CD4-positive, alpha-beta memory T cell (primary cell): ENCODE measurements at places on chromosomes 7 and 10.

DNA sequence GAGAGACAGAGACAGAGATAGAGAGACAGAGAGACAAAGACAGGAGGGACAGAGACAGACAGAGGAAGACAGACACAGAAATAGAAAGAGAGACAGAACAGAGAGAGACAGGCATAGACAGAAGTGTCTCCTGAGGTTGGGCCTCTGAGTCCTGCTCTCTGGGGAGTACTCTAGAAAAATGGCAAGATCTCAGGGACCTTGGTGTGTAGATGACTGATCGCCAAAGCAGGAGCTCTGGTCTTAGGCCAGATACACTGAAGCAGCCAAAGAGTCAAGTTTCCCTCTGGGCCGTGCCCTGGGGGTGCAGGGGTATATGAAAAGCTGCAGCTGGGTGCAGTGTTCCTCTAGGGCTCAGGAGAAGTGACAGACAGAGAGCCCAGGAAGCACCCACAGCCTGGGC, 176.6 kb upstream of the TNS3 start:
- no peak for DNase-seq

- DNase-seq: no peak
Observed at GRCh38 chr10:103748020-103748419, 107.4 kb downstream of the SH3PXD2A start.

DNA sequence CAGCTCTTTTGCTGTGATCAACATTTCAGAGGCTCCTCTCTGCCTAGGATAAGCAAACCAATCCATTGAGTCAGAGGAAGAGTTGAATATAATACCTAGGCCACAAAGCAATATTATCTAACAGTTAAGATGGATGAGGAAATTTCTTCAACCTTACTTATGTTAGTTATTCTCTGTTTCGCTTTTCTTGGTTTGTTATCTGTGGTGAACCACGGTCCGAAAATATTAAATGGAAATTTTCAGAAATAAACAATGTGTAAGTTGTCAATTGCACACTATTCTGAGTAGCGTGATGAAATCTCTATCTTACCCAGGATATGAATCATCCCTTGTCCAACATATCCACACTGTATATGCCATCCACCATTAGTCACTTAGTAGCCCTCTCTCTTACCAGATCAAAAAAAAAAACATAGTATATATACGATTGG, 1.5 kb upstream of the HTR7 start:
- DNase-seq: no peak

GRCh38 chr10:61752111-61753011, 89.6 kb downstream of the CABCOCO1 start:
- DNase-seq: no peak

GRCh38 chr10:75000748-75001321, 110.6 kb upstream of the SAMD8 start:
- DNase-seq: no peak

DNA sequence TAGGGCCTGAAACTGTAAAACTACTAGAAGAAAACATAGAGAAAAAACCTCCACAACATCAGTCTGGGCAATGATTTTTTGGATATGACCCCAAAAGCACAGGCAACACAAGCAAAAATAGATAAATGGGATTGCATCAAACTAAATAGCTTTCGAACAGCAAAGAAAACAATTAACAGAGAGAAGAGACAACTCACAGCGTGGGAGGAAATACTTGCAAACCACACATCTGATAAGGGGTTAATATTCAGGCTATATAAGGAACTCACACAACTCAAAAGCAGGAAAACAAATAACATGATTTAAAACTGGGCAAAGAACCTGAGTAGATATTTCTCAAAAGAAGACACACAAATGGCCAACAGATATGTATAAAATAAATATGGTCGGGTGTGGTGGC, 7.7 kb upstream of the GSTK1 start:
- DNase-seq: no peak

DNA sequence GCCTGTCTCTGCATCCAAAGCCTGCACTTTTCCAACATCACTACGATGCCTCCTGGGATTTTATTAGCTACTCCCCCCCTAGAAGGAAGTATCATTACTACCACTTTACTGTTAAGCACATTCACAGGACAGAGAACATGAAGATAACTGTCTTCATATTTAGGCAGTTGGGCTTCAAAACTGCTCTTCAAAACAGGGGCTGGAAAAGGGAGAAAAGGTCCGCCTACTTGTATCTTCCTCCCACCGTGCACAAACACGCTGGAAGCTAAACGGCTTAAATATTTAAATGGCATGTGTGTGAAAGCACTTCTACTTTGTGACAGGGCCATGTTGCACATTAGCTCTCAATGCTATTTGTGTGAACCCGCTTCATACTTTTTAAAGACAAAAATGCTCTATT, 999 bp downstream of the ITIH5 start:
- no peak for DNase-seq

DNA sequence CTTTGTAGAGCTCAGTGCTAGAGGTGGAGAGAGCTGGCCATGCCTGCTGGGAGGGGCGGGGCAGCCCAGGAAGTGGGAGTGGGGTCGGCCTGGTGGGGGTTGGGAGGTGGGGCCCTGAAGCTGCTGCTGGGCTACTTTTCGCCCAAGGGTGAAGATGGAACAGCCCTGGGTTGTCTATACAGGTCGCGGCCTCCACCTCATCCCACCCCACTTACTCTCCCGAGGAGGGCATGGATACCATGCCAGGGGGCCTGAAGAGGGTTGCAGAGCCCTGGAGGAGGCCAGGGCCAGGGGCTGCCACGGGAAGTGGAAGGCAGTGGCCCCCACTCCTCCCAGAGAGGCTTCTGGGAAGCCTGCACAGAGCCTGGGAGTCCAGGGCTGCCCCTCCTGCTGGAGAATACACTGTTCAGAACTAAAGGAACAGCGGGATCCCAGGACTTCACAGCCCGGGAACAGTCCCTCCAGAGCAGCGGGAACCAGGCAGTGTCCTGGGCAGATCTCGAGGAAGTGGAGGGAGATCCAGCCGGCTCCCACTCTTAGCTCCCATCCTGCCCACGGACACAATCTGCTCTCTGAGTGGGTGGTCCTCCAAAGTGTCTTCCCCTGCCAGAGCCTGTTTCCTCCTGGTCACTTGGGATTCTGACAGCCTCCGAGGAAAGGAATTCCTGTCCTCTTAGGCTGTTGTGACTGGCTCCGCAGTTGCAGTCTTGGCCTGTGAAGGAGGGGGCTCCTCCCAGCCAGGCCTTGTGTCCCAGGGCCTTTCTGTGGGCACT, 23.5 kb downstream of the MAT1A start:
- DNase-seq: no peak

- no peak for DNase-seq
Observed at GRCh38 chr10:111579473-111579872, 502.6 kb downstream of the ADRA2A start.

DNA sequence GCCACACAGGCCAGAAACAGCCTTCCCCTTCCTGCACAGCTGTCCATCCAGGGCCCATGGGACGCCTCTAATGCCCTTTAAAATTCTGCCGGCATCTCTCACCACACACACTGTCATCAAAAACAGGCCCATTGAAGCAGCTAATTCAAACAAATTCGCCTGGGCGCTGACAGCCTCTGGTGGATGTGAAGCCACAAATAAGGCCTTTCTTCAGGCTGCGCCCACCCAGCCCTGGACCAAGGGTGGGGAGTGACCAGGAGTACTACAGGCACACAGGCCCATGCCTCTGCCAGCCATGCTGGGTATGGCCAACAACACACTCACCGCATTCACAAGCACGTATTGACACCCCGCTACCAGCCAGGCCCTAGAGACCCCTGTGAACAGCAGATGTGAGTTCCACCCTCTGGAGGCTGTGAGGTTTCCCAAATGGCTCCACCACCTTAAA, 54.6 kb downstream of the SLIT1 start:
- no peak for DNase-seq

- DNase-seq: peak; percentile 44
Observed at GRCh38 chr7:64618785-64619456, 47.0 kb upstream of the ZNF107 start.

DNA sequence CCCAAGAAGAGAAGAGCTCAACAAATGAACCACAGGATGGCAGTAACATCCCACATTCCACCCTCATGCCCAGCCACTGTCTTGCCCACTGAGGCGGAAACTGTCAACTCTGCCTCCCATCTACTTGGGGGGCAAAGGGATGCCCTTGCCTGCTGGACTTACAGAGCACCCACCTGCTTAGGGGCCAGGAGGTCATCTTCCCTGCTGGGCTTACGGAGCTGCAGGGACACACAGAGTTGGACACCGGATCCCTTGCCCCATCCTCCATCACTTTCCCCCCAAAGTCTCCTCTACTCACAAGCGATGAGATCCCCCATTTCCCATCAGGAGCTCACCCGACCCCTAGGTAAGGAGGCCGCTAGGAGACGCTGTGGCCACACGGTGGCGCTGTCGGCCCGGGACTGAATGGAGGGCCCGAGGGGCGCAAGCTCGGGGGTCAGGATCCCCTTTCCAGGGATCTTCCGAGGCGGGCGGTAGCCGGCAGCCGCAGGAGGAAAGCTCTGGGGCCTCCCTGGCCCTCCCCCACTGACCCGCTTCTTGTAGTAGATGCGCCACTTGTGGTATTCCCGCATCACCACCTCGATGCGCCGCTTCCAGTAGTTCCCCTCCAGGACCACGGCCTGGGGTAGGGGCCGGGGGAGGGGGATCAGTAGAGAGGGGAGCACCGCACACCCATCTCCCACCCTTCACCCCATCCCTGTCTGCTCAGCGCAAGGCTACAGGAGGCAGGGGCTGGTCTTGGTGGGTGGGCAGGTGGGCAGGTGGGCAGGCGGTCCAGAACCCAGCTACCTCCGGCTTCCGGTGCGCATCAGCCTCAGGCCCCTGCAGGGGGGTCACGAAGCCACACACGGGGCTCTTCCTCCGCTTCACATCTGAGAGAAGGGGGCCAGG, 17.3 kb downstream of the MLXIPL start:
- peak; percentile 60 for DNase-seq

DNA sequence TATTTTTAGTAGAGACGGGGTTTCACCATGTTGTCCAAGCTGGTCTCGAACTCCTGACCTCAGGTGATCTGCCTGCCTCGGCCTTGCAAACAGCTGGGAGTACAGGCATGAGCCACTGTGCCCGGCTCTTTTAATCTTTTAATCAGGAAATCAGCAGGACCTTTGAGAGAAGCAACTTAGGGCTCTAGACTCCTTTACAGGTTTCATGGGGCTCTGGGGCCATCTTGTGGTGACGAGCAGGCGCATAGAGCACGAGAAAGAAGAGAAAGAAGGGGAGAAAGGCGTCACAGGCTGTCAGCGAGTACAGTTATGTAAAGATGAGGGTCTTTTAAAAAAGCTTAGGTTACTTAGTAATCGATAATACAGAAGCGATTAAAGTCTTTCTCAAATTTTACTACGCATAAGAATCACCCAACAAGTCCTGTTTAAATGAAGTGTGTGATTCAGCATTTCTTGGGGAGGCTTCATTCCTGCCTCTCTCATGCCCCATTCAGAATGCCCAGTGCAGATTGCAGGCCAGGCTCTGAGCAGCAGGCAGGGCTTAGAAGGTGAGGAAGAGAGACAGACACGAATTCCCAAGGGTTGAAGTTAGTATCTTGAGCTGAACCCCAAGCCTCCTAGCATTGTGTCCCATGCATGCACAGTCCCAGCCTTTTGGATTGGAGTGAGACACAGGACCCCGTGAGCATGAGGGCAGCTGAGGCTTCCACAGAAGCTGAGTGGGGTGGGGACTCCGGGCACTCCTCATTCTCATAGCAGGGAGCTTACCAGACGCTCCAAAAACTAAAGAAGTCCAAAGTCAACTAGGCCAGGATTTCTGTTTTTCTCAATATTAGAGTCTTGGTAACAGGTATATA, 23.6 kb upstream of the PFKP start:
- DNase-seq: peak; percentile 40
